ENCODE measurements at places on chromosomes 5 and 9.

GRCh38 chr5:180331647-180331950 is 21.5 kb downstream of the GFPT2 start:
- no peak for DNase-seq

- no peak for DNase-seq
Observed at GRCh38 chr9:83023151-83023550, 39.8 kb downstream of the RASEF start.

DNA sequence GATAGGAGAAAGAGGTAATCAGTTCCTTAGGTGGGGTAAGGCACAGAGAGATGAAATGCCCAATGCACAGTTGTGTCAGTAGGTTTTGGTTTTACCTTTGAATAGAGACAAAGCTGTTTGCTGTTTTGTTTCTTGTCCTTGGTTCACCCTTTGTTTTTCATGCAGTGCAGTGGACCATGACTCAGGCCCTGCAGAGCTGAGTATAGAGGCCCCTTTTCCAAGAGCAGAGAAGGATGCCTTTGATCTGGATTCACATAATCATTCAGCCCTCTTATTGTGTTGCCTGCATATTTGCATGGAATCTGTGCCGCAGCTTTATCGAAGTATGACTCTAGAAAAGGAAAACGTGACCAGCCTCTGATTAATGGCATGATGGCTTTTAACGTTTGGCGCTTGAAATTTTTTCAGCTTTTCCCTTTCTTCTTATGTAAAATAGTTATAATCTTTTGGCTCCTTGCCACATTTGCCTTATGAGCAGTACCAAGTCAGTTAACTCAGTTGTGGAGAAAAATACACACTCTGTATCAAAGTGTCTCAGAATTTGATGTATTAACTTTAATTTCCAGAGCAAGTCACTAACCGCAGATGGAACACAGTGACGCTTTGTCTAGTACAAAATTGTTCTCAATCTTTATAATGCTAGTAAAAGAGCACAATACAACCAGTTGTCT is 197.6 kb downstream of the KDM4C start:
- DNase-seq = peak; percentile 55

GRCh38 chr9:135468854-135469521 is 10.6 kb upstream of the PPP1R26 start:
- DNase-seq = peak; percentile 17

- DNase-seq = no peak
Observed at GRCh38 chr5:2752059-2752820, 763 bp upstream of the IRX2 start.

- no peak for DNase-seq
Observed at GRCh38 chr9:77085416-77085815, 66.0 kb downstream of the FOXB2 start.

- DNase-seq = no peak
Observed at GRCh38 chr9:38118862-38119438, 49.9 kb upstream of the SHB start.

GRCh38 chr5:177329883-177330282 is 18.2 kb upstream of the MXD3 start:
- DNase-seq = no peak

DNA sequence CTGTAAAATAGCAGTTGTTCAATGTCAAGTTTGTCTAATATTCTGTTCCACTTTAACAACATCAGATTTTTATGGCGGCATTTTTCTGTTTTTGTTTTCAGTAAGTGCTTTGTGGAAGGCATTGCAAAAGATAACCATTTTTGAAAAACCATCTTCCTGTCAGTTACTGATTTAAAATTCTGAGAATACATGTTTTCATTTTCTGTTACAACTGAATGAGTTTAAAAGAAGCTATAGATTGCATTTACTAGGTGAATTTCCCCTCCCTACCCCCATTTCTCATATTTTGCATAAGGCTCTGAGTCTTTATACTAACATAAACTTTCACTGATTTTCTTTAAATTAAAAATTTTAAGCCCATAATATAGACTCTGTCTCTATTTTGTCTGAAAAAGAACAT is 4.6 kb upstream of the ERAP2 start:
- no peak for DNase-seq

DNA sequence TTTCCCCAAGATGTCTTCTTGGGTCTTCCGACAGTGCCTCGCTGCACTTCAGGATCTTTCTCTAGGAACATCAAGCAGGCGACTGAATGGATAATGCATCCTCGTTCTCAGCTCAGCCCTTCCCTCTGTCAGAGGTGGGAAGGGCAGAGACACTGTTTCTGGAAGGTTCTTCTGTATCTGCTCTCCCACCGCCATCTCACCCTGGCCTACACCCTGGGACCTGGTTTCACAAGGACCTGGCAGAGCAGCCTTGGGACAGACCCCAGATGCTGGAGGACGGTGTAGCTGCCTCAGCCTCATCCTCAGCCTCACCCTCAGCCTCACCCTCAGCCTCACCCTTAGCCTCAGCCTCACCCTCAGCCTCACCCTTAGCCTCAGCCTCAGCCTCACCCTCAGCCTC is 18.5 kb downstream of the MRPL36 start:
- DNase-seq = no peak

DNA sequence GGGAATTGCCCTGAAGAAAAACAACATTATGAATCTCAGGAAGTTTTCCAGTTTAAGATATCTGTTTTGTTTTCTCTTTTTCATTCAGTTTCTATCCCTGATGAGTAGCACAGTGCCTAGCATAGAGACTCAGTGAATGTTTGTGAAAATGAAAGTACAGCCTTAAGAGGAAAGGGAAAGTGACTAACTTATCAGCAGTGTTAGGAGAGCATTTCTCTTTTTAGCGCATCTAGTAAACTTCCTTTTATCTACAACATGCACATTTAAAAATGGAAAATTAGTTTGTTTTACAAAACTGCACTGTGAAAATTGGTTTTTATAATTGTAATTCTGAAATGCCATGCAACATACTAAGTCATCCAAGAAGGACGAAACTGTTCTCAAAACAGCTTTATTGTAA is 110.8 kb downstream of the SMARCA2 start:
- DNase-seq = no peak

DNA sequence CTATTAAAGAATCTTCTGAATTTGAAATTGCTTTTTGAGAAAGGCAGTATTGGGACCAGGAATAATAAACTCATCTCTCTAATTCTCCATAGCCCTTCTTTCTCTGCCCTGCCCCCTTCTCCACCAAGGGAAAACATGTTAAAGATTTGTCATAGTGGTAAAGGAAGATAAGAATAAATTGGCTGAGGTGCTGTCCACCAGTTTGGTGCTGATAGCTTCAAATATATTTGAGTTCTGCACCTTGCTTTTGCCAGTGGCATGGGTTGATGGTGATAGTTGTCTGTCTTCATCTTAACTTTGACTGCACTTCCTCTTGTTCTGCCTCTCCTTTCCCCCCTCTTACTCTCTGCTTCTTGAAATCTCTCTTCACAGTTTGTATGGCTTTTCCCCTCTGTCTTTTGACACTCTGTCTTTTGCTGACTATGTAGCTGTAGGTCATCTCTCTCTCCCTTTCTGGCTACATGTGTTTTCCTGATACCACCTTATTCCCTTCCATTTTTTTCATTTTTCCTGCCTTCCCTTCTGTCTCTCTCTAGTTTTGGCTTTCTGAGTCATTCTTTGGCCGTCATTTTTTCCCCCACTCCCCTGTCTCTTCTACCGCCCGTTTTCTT is 56.6 kb downstream of the NDUFS4 start:
- DNase-seq = no peak

DNA sequence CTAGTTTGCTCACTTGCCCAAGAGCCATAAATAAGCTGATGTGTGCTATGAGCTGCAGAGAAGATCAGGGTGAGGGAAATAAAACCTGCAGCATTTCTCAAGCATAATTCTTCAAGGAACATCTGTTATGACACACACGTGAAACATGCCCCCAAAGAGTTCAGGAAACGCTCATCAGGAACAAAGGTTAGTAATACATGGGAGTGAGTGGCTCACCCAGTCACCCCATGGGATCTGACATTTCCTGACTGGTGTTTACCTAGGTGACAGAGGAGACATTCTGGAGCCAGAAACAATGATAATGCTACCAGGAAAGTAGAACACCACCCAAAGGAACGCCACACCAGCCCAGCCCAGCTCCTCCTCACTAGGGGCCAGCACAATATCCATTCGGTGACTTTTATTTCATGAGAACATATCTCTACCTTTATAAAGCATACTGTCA is 66.0 kb downstream of the FRMD3 start:
- no peak for DNase-seq

- no peak for DNase-seq
Observed at GRCh38 chr5:140321796-140322195, 18.9 kb upstream of the PFDN1 start.

- DNase-seq = no peak
Observed at GRCh38 chr5:117679046-117679445, 1104.4 kb upstream of the SEMA6A start.

DNA sequence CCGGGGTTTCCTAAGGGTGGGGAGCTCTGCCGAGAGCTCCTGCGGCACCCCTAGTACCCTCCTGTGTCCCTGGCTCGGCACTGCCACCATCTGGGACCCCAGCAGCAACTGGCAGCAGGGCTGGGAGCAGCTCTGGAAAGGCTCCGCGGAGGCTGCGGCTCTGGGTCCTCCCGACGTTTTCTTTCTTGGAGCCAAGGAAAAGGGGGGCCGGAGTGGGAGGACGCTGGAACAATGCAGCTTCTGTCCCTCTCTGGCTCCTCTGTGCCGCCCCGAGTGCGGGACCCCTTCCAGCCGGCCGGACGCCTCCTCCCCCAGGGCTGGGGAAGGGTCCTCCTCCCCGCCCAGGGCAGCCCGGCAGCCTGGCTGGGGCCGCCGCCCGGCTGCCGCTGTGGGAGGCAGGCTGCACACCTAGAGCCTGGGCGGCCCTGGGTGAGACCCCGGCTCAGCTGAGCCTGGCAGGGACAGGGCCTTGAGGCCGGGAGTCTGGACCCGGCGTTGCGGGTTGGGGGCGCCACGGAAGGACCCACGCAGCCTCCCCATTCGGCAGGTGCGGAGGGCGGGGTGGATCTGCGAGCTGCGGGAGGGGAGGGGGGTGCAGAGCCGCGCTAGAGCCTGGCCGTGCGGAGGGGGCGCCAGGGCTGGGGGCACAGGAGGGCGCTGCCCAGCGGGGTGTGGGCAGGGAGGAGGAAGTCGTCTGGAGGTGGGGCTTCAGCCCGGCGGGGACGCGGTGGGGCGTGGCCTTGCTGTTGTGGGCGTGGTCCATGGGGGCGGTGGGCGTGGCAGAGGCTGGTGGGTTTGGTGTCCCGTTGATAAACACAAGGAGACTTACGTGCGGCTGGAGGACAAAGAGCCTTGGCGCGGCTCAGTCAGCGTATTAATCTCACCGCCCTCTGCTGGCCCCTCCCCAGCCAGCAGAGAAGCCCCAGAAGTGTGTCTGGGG is 15.1 kb downstream of the GPSM1 start:
- DNase-seq = no peak

DNA sequence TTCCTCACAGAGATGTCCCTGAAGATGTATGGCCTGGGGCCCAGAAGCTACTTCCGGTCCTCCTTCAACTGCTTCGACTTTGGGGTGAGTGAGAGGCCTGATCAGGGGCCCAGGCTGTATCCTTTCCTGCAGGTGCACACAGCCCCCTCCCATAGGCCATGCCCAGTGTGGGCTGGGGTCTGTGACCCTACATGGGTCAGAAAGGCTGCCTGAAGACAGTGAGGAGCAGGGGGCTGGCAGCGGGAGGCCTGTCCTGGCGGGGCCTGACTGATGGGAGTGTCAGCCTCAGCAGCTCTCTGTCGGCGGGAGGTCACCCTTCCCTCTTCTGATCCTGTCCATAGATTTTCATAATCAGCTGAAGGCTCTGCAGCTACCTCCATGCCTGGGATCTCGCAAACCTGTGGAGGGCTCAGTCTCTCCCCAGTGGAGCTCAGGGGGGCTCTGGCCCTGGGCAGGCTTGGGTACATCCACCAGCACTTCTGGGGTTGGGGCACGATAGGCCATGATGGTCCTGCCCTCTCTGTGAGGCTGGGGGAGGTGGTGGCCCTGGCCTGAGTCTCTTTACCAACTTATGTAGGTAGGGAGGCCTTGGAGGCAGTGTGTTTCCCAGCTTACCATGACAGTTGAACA is 98.5 kb downstream of the CACNA1B start:
- no peak for DNase-seq

GRCh38 chr5:11104651-11105112 is 343.6 kb upstream of the DAP start:
- DNase-seq = no peak

All from NCI-H2227 treated with DMSO at 0.1 percent for 48 hours (cell line).